ENCODE measurements at places on chromosomes 11 and 22. TPM values are rescaled to one million over a fixed set of nuclear protein-coding genes. Genes with fewer than 3 reads are reported as not detected.

GRCh38 chr22:33639588-33640254, 280.6 kb downstream of the LARGE1 start:
- no peak for DNase-seq

DNA sequence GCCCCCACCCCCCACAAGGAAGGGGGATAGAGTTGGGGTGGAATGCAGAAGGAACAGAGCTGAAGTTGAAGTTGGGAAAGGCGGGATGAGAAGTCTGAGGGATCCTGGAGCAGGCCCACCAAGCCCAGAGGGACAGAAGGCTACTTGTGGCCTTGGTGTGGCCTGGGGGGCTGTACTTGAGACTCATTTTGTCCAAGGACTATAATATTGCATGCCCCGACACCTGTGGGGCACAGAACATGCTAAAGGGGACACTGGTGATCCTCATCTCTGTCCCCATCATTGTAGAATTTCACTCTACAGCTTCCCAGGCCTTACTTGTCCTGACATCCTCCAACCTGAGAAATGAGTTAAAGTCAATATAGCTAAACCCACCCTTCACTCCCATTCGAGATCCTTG, 1.3 kb downstream of the ESAM start:
- no peak for DNase-seq

DNA sequence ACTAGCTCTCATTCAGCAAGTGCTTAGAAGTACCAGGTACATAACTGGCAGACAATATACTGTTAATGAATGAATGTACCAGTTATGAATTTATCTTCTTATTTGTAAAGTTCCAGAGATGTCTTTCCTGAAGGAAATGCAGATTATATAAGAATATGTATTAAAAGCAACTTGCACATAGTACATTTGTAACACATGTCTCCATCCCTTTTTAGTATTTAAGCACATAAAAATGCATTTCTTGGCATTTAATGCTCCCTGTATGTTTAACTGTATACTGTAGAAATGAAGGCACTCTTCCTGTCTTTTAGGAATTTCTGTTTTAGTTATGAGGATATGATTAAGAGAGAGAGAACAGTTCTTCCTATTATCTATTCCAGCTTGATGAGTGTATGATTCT, 241.3 kb downstream of the NELL1 start:
- no peak for DNase-seq

DNA sequence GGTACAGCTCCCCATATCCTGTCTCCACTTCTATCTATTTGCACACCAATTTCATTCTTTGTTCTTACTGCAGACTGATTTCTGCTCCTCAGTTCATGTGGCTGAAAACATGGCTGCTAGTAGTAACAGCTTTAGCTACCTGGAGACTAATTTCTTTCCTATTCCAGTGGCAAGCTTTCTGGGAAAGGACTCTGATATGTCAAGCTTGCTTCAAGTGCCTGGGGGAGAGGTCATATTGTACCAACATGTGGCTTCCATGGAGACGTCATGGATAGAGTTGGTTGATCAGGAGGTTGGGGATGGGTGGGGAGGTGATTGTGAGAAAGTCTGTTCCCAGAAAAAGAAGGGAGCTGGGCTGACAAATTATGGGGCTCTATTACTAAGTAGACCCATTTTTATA, 44.9 kb downstream of the ADM start:
- DNase-seq = no peak

GRCh38 chr22:43969021-43969878, 14.0 kb downstream of the SAMM50 start:
- DNase-seq = no peak

DNA sequence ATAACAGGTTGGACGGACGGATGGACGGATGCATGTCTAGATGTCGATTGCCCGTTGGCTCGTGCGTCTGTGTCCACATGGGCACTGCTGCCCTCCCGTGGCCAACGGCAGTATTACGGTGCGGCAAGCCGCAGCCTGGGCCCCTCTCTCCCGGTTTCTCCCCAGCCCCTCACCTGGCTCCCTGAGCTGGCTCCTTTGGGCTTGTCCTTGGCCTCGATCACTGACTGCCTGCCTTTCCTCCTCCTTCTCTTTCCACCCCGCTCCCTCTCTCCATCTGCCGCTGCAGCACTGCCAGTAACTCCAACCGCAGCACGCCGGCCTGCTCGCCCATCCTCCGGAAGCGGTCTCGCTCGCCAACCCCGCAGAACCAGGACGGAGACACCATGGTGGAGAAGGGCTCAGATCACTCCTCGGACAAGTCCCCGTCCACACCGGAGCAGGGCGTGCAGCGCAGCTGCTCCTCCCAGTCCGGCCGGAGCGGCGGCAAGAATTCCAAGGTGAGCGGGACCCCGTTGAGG, 77.3 kb downstream of the SCN3B start:
- peak; percentile 85 for DNase-seq

DNA sequence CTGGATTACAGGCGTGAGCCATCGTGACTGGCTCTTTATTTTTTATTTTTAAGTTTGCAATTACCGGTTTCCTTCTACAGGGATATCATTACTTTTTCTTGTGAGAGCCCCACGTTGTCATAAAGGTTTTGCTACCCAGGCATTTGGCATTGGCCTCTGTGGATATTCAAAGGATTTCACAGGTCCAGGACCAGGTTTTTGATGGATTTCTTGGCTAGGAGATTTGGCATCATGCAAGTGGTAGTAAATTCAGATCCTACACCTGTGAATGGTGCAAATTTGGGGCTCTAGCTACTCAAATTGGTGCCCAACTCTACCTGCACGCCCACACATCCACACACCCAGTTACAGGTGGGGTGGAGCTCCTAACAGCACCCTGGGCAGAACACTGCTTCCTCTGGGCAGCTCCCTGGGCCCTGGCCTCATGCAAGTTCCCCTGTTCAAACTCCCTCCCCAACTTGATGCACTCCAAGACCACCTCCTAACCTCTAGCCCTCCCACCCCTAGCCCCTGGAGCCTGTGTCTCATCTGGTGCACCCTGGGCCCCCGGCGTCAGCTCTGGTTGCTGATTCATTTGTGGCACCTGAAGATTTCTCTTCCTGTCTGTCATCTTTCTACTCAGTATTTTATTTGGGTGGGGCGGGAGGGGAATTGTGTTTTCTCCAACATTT, 9.3 kb upstream of the MRGPRD start:
- DNase-seq = no peak

DNA sequence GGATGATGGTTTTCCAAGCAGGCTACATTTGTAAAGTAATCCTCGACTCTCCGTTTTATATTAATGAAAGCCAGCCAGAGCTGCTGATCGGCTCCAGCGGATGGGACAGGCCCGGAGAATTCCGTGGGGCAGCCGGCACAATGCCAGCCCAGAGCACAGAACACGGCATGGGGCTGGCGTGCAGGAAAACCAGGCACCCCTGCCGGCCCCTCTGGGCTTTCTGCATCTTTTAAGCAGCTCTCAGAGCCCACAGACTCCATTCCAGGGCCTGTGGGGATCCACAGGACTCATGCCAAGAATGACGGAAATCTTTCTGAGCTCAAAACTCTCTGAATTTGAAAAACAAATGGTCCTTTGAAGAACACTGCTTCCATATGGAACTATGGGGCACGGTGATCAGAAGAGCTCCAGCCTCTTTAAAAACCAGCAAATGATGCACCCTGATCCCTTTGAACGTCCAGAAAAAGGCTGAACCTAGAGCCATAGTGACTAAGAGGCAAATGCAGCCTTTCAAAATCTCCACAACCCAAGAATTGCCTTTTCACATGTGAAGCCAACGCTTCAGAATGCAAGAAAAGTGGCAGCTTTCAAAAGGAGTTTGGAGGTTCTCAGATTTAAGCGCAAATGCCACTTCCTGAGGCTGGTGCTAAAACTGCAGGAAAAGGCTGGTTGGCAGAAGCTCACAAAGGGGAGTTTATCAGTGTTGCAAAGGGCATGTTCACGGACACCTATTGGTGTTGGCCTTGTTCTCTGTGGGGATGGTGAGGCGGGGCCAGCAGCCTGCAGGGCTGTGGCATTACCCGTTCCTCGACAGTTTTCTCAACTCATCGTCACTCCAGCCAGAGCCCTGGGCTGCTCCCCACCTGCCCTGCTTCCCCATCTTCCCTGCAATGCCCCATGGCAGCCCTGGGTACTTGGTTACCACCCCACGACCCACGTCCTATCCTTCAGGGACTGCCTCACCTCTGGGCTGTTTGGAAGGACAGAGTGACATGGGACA, 212.5 kb downstream of the CTTN start:
- DNase-seq = no peak

GRCh38 chr11:76728778-76729177, 54.4 kb upstream of the TSKU start:
- no peak for DNase-seq

DNA sequence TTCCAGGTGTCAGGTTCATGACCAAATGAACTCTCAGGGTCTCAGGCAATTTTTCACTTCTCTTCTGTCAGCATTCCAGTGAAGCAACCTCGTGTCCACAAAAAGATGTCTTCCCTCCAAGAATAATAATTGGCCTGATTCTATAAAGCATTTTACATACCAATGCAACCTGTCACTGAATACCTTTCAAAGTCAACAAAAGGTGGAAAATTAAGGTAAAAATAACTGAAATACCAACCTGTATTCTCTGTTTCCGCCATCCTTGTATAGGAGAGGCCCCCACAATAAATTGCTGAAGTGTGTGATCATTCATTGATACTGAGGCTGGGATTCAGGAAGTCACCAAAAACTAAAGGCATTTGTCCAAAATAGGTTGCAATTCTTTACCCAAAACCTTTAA, 77.4 kb upstream of the TMEM45B start:
- no peak for DNase-seq

DNA sequence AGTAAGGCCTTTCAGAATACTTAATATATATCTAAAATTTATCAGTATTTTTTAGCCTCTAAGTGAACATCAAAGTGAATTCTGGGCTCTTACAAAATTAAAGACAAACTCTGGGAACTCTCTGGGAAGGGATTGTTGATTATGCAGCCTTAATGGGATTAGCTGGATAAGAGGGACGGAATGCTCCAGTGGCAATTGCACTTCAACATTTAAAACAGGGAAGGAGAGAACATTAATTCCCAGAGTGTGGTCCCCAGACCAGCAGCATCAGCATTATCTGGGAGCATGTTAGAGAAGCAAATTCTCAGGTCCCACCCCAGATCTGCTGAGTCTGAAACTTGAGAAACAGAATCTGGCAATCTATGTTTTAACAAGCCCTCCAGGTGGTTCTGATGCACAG, 46.5 kb downstream of the POLD3 start:
- DNase-seq = no peak

GRCh38 chr11:96341211-96342013, 1.6 kb downstream of the MAML2 start:
- DNase-seq = no peak

DNA sequence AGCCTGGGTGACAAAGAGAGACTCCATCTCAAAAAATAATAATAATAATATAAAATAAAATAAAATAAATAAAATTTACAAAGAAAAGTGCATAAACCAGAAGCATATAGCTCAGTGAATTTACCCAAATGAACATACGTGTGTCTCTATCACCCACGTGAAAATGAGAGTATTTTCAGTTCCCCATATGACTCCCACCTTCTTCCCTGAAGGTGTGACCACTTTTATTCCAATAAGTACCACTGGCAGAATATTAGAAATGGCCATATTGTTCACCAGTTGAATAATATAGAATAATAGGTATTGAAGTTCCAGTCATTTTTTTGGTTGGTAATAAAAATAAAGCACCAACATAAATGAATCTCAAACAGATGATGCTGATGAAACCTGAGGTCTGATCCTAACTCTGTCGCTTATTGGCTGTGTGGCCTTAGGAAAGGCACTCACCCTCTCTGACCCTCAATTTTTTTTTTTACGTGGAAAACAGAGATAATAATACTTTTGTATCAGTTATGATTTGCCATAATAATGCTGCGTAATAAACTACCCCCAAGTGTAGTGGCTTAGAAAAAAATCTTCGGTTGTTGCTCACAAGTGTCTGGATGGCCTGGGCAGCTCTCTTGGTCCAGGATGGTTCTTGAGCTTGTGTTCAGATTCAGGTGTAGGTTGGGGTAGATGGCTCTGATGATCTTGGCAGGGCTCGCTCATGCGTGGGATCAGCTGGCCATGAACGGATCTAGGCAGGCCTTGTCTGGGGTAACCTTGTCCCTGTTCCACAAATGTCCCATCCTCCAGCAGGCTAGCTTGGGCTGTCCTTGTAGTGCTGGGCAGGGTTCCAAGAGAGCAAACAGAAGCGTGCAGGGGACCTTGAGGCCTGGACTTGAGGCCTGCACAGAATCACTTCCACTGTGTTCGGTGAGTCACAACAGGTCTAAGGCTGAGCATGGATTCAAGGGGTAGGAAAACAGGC, 88.1 kb downstream of the MYO18B start:
- DNase-seq = no peak

DNA sequence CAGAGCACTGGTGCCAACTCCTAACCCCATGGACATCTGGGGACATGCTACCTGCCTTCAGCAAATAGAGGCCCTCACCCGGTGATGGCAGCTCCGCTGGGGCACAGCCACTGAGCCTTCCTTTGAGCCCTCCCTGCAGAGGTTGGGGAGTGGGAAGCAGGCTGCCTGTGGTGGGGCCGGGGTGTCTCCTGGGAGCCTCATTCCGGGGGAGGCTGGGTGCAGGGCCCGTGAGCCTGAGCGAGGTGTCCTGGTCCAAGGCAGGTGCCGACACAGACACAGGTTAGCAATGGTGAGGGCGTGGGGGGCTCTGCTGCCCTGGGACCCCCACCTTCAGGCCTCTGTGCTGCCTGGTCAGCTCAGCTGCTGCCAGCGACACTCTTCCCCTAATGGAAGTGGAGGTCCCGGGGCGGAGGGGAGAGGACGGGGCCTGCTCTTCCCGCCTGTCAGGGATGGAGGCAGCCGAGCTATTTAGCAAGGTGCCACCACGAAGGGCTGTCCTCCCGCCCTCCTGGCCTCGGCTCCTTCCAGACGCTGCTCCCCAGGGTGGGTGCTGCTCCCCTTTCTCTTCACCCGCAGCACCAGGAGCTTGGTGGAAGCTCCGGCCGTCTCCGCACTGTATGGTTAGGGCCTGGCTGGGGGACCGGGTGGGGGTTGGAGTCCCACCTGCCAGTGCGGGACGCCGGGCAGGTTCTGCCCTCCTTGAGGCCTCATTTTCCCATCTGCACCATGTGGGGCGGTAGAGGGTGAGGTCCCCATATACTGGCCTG, 11.2 kb downstream of the TSPAN4 start:
- DNase-seq = no peak

GRCh38 chr11:13259374-13259773, 18.2 kb upstream of the BMAL1 start:
- no peak for DNase-seq

DNA sequence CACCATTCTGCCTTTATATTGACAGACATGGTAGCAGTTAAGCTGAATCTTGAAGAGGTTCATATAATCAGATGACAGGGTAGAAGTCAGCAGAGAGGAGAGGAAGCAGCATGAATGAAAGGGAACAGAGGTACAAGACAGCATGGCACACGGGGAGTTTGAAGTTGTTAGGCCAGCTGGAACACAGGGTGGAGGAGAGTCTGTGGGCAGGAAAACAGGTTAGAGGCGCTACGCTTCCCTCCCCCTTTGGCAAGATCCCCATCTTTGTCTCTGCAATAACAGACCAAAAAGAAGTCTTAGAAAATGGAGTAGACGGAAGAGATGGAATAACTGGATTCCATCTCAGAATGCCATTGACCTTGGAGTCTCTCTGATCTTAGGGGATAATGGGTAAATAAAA, 20.0 kb upstream of the NDUFC2 start:
- DNase-seq = no peak

GRCh38 chr22:44362249-44363012, 49.7 kb upstream of the SHISAL1 start:
- DNase-seq = no peak

- DNase-seq = no peak
Measured at GRCh38 chr11:16512899-16513241, 156.5 kb upstream of the SOX6 start.

The ADM2 gene
- total RNA-seq = 1.7 TPM

The FGF19 gene
- total RNA-seq = 0.34 TPM

The SLCO2B1 gene
- total RNA-seq = not detected

The GNAZ gene
- total RNA-seq = 25.5 TPM

The TCN1 gene
- not detected for total RNA-seq
